ENCODE measurements at places on chromosomes 11 and 22.

DNA sequence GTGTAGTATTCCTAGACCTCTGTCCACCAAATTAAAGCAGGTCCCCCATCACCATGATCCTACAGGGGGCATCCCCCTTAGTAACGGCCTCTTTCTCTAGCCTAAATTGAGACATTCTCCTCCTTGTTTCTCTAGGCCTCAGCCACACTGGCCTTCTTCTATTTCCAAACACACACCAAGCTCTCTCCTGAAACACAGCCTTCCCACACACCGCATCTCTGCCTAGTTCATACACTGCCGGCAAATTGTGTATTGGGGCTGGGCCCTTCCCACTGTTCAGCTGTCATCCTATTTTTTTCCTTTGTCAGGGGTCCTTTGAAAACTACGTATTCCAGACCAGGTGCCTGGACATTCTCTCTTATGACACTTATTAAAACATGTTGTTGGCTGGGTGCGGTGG, 11.5 kb upstream of the VPREB1 start:
- no peak for DNase-seq

DNA sequence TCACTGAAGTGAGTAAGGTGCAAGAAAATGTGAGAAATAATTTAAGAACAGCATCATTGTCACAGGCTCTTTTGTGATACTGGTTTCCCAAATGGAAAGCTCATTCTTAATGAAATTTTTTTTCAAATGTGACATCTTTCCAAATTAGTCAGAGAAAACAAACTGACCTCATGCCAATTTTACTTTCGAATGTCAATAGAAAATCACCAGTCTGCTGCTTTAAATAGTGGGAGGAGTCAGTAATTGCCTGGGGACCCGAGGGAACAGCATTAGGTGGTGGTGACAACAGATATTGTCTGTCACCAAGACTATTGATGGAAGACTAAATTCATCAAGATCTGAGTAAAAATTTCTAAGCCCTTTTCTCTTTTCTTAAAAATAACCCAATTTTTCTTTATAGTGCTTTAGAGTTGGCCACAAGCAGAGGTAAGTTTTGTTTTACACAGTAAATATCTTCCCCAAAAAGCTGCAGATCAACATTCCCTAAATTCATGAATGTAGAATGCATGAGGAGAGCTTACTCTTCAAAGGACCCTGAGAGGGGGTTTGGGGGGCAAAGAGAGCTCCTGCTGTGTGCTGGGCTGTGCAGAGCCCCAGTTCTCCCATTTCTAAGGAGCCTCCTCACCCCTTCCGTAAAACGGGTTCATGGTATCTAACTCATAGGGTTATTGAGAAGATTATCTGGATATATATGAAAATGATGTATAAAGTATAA, 95.1 kb downstream of the PIWIL4 start:
- DNase-seq, result no peak

GRCh38 chr11:66849501-66850234, 6.4 kb downstream of the RCE1 start:
- no peak for DNase-seq

- no peak for DNase-seq
Observed at GRCh38 chr11:13852481-13852880, 110.0 kb upstream of the SPON1 start.

GRCh38 chr11:46397526-46397925, 6.0 kb upstream of the CHRM4 start:
- DNase-seq, result no peak

- no peak for DNase-seq
Observed at GRCh38 chr11:134949121-134950090, 537.4 kb upstream of the B3GAT1 start.

GRCh38 chr11:97364047-97364446, 974.2 kb downstream of the JRKL start:
- DNase-seq, result no peak

GRCh38 chr11:113647108-113647507, 59.0 kb downstream of the TMPRSS5 start:
- no peak for DNase-seq

DNA sequence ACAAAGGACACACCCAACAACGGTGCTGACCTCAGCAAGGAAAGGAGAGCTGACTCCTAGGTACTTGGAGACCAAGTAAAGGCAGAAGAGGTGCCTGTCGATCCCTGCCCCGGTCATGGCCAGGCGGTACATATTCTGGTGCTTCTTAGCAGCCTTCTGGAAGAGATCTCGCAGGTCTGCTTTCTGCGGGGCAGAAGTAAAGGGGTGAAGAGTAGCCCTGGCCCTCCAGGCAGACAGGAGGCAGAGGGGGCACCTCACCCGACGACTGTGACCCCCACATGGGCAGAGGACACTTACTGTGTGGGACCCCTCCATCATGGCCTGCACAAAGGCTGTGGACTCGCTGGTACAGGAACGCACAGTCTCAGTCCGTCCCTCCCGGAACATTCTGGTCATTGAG, 7.4 kb downstream of the CPT1B start:
- DNase-seq, result no peak

DNA sequence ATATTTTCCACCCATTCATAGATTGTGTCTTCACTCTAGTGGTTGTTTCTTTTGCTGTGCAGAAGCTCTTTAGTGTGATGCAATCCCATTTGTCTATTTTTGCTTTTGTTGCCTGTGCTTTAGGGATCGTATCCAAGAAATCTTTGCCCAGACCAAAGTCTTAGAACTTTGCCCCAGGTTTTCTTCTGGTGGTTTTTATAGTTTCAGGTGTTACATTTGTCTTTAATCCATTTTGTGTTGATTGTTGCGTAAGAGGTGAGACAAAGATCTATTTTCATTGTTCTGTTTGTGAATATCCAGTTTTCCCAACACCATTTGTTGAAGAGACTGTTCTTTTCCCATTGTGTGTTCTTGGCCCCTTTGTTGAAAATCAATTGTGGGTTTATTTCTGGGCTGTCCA, 6.4 kb downstream of the IL10RA start:
- no peak for DNase-seq

DNA sequence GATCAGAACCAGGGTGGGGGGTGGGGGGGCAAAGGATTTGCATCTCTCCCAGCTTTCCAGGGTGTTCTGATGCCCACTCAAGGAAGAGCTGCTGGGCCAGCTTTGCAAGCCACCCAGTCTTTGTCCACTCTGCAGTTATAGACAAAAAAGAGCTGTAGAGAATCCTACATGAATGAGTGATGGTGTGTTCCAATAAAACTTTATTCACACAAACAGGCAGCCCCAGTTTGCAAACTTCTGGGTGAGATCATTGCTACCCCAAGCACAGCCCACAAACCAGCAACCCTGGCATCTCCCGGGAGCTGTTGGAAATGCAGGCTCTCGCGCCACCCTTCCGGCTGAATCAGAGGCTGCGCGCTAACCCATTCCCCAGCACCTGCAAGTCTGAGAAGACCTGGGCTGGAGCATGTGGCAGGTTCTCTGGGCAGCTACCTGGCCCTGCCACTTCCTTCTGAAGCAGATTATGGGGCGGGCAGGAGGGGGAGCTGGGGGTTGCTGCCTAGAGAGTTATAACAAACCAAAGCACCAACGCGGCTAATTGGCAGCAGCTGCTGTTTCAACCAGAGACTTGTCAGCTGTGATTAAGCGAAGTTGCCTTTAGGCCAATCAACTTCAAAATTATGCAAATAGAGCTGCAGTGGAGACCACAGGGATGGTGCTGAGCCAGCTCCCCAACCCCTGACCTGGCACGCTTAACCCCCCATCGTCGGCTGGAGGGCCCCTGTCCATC, 3.8 kb upstream of the SHISAL1 start:
- no peak for DNase-seq

DNA sequence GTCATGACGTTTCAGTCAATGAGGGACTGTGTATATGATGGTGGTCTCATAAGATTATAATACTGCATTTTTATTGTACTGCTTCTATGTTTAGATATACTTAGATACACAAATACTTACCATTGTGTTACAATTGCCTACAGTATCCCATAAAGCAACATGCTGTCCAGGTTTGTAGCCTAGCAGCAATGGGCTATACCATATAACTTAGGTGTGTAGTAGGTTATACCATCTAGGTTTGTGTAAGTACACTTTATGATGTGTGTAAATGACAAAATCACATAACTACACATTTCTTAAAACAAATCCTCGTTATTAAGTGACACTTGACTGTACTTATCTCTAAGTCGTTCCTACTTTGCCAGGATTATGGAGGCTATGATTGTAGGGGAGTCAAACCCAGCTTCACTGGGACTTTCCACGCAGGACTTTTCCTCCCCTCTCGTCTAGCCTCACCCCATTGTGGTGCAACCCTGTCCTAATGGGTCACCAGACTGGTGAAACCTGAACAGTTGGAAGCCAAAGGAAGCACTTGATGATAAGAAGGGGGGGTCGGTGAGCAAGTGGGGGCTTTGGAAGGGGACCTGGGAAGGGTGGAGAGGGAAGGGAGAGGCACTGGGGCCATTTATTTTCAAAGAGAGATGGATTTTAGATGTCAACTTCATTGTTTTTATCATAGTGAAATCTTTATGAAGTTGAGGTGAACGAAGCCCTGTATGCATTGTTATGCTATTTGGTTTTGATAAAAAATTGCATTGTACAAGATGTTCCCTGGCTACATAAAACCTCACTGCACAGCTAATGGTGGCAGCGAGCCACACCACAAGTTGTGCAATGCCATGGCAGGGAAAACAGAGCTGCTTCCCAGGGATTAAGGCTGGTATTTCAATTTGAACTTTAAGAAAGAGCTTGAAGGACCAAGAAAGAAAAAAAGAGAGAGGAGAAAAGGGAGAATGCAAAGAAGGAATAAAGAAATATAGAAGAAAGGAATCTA, 129.1 kb downstream of the EHF start:
- DNase-seq, result no peak

DNA sequence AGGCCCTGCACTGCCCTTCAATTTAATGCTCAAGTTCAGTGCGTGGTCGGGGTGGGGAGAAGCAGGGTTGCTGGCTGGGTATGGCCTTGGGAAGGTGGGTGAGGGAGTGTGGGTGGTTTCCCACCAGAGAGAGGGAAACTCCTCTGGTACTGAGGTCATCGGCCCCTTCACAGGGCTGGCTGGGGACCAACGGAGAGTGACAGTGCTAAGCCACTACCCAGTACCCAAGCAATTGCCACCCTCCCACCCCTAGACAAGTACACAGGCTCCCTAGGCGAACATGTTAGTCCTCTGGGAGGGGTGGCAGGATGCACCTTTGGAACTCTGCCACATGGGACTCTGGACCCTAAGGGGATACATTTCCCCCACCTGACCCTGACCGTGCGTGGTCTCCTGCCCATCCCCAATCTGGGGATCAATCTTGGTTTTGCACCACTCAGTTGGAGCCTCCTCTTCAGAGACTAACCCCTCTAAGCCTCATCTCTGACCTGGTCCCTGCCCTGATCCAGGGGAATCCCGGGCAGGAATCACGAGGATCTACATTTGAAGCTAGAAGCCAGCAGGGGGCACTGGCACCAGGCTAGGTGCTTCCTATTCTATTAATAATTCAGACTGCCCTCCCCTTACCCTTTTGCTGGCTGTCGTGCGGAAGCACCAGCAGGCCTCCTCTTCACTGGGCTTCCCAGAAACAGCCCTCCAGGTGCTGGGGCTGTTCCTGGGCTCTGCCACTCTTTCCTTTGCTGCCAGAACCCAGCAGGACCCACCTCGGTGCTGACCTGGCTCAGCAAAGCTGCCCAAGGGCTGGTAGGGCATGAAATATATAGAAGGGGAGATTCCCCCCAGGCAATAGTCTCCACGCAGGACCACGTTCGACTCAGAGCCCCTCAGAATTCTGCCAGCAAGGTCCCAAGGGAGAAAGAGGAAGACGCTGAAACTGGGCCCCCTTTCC, 377.7 kb downstream of the TENM4 start:
- DNase-seq, result no peak

GRCh38 chr11:131710511-131710910, 340.1 kb downstream of the NTM start:
- no peak for DNase-seq

- DNase-seq, result peak; percentile 52
Observed at GRCh38 chr22:50148991-50149721, 21.4 kb upstream of the PANX2 start.

- DNase-seq, result no peak
Observed at GRCh38 chr11:1959786-1960185, 12.7 kb downstream of the MRPL23 start.

DNA sequence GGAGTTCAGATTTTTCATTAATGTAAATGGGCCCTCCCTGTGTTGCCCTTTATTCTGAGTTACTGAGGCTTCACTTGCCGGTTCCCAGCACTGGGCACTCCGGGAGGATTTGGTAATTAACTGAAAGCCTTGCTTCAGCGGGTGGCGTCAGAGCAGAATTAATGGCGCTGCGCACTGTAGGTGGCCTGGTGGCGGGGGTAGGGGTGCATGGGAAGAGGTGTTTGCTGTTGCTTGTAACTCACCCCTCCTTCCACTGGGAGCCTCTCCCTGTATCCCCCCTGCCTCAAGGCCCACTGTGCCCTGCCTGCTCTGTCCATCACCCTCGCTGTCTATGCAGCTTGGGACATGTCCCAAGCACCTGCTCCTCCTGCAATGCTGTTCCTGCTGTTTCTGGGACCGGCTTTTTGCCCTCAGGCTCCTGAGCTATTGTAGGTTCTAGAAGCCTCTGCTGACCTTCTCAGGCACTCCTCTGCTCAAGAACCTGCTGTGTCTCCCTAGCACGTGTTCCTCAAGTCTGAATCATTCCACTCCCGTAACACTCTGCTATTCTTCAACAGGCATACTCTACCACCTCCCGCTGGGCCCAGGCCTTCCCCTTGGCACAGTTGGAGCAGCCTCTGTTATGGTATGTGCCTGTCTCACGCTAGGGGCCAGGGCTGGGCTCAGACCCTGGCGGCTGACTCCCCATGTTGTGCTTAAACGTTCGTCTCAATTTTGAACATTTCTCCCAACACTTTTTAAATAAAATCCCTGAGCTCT, 24.4 kb downstream of the ARHGAP8 start:
- no peak for DNase-seq

GRCh38 chr11:62553080-62553838, 6.7 kb upstream of the AHNAK start:
- no peak for DNase-seq

GRCh38 chr11:72079819-72080325, 470 bp downstream of the NUMA1 start:
- no peak for DNase-seq

DNA sequence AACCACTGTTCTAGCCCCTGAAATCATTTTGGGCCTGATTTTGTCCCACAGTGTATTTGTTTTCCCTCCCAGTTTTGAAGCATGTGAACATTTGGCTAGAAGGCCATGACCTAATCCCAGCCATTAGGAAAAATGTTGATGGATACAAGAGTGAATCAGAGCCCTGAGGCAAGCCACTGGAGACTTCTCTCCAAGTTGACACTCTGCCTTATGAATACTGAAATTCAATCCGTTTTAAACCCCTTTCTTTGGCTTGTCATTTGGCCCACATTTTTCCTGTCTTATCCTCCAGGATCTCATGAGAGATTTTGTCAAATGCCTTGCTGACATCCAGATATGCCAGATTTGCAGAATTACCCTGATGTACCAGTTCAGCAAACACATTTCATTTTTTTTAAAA, 158.8 kb downstream of the FAT3 start:
- DNase-seq, result no peak

GRCh38 chr11:102727890-102728289, 3.1 kb upstream of the MMP8 start:
- no peak for DNase-seq
